MG63 (cell line): ENCODE measurements at places on chromosomes 7 and 10. TPM values are rescaled to one million over a fixed set of nuclear protein-coding genes. Genes with fewer than 3 reads are reported as not detected.

IDI2 gene
- not detected in 2 replicates for total RNA-seq

GPR146 gene
- total RNA-seq = 1.5 TPM in 1 of 2 replicates, not detected in the other

DNAH11 gene
- total RNA-seq = not detected in 2 replicates

IGF2BP3 gene
- total RNA-seq = 51.8 and 80.7 TPM in 2 replicates

VPS37D gene
- total RNA-seq = 1.4 and 2.6 TPM in 2 replicates

STRIP2 gene
- total RNA-seq = 1.3 and 2.3 TPM in 2 replicates

SGPL1 gene
- total RNA-seq = 16.4 and 19.3 TPM in 2 replicates

TAC1 gene
- not detected in 2 replicates for total RNA-seq

PLEKHS1 gene
- total RNA-seq = not detected in 2 replicates

EGR2 gene
- 0.56 TPM in 1 of 2 replicates, not detected in the other for total RNA-seq

OR2A12 gene
- total RNA-seq = not detected in 2 replicates

GRCh38 chr7:26096136-26096535, 55.9 kb upstream of the NFE2L3 start:
- DNase-seq = no peak

DNA sequence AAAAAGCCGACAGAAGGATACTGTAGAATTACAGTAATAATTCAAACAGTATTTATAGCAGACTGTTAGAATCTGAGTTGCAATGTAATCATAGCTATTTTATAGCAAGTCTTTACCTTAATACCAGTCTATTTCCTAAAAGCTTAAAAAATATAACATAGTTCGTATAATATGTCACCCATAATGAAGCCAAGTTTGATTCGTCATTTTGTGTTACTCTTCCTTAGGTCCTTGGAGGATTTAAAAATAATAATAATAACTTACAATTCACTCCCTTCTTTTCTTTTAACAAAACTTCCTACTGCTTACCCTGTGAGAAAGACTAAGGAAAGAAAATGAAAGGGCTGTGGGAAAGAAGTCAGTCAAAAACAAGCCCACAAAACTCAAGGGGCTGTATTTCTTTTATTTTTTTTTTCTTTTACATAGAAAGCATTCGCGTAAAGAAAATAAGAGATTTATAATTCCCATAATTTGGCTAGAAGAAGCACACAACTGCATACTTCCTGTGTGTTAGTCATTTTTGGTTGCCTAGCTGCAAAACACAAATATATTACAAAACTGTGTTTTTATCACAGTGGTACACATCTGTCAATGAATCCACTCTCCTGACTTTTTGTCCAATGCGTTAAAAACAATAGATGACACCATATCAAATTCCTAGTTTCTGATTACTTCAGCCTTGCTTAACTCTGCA, 187.2 kb upstream of the CELF2 start:
- DNase-seq = no peak

DNA sequence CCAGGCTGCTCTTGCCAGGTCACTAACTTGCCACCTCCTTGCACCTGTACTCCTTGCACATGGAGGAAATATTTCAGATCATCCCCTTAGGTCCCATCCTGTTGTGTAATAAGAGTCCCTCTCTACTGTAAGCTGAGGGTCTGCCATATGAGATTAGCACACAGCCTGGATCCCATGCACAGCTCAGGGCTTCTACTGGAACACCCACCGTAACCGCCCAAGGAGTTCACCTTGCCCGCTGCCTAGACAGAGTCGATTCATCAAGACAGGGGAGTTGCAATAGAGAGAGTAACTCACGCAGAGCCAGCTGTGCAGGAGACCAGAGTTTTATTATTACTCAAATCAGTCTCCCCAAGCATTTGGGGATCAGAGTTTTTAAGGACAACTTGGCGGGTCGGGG, 694.4 kb upstream of the C7orf33 start:
- no peak for DNase-seq

DNA sequence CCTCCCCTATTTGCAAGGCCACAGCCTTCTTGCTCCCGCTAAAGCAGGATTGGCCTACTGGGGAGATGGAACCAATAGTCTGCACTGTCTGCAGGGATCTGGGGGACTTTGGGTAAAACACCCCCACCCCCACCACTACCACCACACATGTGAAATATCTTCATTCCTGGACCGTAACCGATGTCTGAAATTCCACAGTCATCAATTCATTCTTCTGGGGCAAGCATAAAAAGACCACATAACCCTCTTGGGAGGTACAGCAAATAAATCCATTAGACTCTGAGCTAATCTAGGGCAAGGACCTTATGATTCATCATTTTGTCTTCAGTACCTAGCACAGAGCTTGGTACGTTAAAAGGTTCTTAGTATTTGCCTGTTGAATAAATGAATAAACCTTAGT, 307.8 kb downstream of the GPAM start:
- DNase-seq = no peak

GRCh38 chr7:452226-452751, 67.4 kb downstream of the PDGFA start:
- no peak for DNase-seq

GRCh38 chr10:60649485-60650377, 128.5 kb upstream of the CDK1 start:
- no peak for DNase-seq

- peak; percentile 59 for DNase-seq
Measured at GRCh38 chr7:3065724-3066143, 22.1 kb upstream of the CARD11 start.

DNA sequence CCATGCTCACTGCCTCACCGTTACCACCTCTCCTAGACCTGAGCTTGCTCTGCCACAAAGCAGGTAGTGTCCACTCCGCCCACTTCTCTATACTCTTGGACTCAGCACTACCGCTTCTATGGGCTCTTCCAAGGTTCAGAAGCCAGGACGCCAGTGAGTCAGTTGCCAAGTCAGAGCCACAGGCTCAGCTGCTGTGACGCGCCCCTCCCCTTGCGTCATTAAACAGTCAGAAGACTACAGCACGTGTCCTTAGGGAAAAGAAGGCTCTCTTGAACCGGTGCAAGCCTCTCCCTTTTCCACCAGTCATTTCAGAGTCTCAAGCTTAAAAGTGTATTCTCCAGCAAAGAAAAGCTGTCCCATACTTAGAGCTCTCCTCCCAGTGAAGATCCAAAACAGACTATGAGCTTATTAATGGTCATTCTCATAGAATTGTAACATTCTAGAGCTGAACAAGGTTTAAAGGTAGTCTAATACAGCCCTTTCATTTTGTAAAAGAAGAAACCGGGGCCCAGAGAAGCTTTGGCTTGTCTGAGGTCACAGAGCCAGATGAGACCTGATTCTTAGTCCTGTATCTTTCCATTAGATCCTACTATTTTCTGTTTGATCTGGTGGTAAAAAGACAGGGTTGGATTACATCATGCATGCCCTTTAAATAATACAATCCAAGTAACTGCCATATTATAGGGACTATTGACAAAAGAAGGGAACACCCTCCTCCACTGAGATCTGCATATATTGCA, 40.9 kb upstream of the MET start:
- no peak for DNase-seq

GRCh38 chr7:54858008-54858692, 99.1 kb upstream of the SEC61G start:
- no peak for DNase-seq

DNA sequence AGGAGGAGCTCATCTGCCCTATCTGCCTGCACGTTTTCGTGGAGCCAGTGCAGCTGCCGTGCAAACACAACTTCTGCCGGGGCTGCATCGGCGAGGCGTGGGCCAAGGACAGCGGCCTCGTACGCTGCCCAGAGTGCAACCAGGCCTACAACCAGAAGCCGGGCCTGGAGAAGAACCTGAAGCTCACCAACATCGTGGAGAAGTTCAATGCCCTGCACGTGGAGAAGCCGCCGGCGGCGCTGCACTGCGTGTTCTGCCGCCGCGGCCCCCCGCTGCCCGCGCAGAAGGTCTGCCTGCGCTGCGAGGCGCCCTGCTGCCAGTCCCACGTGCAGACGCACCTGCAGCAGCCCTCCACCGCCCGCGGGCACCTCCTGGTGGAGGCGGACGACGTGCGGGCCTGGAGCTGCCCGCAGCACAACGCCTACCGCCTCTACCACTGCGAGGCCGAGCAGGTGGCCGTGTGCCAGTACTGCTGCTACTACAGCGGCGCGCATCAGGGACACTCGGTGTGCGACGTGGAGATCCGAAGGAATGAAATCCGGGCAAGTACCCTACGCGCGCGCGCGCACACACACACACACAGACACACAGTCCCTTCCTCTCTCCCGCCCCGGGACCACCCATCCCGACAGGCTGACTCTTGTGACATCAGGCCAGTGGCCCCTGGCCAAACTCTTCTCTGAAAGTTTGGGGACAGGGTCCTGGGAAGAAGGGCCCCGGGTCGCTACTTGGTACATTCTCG, 538 bp downstream of the TRIM8 start:
- peak; percentile 84 for DNase-seq

DNA sequence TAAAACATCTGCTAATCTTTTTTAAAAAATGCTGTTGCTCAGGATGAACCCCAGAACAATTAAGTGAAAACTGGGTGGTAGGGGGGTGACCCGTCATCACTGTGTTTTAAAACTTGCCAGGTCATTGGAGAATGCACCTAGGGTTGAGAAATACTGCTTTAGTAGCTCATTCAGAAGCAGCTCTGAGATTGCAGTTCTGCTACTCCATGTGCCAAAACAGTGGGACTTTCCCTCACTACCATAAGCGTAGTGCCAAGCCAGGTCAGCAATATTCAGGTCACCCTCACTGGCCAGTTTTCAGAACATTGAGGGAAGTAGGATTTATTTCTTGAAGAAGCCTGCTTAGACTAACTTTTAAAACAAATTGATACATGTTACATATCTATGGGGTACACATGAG, 5.2 kb downstream of the STEAP2 start:
- DNase-seq = no peak

DNA sequence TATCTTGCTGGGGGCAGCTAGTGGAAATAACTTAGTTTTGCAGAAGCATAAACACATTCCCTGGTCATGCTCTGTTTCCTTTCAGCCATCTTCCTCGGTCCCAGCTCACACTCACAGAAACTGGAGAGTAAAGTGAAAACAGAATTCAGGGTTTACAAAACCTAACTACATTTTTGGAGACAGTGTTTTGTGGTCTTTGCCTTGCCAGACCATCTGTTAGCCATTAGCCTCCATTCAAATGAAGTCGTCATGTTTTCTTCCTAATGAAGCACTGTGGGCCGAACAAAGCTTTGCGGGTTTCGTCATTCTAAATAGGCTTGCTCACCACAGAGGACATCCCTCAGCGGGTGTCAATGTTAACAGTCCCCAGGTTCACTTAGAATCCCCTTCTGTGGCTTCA, 214.6 kb upstream of the TMEM72 start:
- no peak for DNase-seq

DNA sequence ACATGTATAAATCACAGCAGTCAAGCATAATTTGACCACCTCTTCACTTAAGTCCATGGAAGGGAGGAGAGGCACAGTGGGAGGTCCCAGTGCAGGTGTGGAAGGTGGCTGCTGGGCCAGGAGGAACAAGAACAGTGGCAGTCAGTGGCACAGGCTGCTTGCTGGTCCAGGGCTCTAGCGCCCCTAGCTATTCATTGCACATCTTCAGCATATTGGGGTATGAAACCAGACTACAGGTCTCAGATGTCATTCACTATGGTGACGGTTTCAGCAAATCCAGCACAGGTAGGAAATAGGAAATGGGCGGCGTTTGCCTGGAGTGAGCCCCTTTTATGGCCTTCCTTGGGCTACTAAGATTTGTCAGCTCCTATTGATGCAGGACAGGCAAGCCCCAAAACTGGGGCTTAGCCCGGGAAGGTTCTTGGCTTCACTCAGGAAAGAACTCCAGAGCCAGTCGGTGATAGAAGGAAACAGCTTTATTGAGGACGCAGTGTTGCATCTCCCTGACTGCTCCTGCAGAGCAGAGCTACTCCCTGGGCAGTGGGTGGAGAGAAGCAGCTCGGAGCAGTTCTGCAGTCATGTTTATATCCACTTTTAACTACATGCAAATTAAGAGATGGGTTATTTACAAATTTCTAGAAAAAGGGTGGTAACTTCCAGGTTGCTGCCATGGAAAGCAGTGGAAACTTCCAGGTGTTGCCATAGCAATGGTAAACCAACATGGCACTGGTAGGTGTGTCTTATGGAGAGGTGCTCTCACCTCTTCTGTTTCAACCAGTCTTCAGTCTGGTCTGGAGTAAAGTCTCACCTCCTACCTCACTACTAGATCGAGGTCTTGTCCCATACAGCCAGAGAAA, 608.8 kb downstream of the PARD3 start:
- DNase-seq = no peak

GRCh38 chr10:7317786-7318446, 92.9 kb downstream of the SFMBT2 start:
- DNase-seq = no peak

DNA sequence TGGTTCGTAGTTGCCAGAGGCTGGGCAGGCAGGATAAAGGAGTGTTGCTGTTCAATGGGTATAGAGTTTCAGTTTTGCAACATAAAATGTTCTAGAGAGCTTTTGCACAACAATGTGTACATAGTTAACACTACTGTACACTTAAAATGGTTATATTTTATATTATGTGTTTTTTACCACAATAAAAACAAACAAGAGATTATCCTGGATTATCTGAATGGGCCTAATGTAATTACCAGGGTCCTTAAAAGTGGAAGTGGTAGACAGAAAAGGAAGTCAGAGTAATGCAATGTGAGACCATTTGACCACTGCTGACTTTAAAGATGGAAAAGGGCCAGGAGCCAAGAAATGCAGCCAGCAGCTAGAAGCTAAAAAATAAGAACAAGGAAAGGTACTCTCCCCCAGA, 159.7 kb downstream of the SGMS1 start:
- no peak for DNase-seq

DNA sequence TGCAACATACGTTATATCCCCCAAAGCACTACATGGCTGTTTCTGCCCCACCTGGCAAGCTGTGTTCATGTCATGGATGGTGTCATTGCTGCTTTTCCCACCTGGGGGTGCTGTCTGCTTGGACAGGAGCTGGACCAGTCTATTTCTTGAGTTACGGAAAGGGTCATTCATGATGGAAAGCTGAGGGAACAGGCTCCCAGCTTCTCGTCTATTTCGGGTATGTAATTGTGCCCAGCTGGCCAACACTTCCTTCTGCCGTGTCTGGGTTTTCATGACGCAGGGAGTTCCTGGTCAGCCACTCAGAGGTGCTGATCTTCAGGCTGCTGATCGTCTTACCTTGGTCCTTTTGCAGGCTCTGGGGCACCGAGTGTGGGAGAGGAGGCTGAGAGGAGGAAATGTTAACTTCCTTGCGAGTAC, 8.6 kb downstream of the BTBD16 start:
- peak; percentile 21 for DNase-seq
